Left forelimb (tissue), 1 donor: ENCODE measurements at places on chromosomes 5 and 9.

DNA sequence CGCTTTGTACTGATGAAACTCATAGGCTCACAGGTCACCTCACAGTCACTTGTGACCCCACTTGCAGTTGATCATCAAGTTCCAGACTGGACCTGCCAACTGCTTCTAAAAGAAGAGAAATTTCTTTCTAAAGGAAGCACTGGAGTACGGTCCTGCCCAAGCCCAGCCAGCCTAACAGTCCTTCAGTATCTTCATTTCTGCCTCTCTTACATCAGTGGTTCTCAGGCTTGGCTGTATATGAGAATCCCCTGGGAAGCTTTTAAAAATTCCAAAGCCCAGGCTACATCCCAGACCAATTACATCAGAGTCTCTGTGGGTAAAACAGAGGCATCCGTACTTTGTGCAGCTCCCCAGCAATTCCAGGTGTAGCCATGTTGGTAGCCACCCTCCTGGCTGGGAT is 282.1 kb downstream of the NFIB start:
- no peak for DNase-seq

GRCh38 chr5:178218827-178219226 is 13.8 kb downstream of the PHYKPL start:
- no peak for DNase-seq

GRCh38 chr9:123339666-123340510 is 16.1 kb upstream of the CRB2 start:
- no peak for DNase-seq

DNA sequence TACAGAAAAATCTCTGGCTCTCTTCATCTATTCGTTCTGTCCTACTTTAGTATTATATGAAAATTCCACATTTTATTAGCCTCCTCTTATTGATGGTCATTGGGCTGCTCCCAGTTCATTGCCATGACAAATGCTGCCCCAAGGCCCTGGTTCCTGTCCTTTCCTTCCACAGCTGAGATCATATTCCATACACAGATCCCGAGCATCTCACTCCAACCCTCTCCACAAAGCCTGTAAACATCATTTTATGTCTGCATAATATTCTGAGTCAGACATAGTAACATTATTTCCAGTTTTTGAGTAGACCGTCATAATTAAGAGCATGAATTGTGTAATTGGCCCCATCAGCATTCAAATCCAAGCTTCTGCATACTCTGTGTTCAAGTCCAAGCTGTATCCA is 86.3 kb downstream of the MVB12B start:
- DNase-seq = no peak

- DNase-seq = no peak
Observed at GRCh38 chr5:68554571-68555279, 339.2 kb downstream of the PIK3R1 start.

GRCh38 chr5:103283120-103283519 is 24.6 kb downstream of the MACIR start:
- no peak for DNase-seq

DNA sequence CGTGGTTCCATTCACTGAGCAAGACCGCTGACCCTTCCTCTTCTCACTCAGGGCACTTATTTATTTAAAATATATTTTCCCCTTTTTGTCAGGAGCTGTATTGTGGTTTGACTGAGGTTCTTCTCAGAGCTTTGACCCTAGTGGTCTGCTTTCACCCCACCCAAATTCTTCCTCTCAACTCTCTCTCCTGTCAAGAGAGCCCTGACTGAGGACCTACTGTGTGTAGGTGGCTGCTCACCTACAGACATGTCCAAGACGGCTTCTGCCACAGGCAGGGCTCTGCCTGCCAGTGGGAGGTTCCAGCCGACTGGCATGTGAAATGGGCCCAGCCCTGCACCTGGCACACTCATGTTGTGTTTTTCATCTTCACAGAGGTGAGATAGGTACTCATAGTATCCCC is 5.2 kb downstream of the DCANP1 start:
- DNase-seq = no peak

DNA sequence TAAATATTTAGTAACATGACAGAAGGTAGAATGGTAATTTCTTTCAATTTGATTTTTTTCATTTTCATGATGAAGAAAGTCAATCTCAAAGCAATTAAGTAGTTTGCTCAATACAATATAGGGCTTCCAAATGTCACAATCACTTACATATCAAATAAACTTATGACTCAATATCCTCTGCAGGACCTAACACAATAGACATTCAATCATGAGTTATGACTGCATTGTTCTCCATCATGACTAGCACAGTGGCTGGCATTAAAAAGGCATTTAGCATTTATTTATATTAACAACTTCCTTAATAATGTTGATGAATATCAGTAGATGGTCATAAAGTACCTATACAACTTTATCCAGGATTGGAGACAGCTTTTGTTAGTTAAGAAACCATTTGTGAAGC is 1499.6 kb downstream of the EFNA5 start:
- no peak for DNase-seq

DNA sequence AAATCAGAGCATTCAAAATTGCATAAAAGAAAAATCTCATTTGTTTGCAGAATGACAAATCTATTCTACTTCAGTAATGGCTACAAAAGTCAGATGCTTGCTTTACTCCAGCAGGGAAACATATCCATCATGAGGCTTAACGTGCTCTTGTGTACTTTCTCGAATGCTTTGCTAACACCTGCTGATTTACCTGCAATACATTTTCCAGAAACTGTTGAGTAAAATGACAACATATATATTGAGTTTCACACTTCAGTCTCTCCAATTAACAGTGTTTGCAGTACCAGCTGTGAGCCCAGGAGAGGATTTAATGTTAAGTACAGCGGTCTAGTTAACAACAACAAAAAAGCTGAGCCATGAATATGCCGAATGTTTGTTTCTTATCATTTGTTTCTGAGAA is 391.5 kb upstream of the SMC2 start:
- no peak for DNase-seq

- DNase-seq = no peak
Observed at GRCh38 chr9:33289936-33290246, 425 bp upstream of the NFX1 start.

- DNase-seq = peak; percentile 70
Observed at GRCh38 chr9:21395778-21396717, 10.8 kb upstream of the IFNA2 start.

DNA sequence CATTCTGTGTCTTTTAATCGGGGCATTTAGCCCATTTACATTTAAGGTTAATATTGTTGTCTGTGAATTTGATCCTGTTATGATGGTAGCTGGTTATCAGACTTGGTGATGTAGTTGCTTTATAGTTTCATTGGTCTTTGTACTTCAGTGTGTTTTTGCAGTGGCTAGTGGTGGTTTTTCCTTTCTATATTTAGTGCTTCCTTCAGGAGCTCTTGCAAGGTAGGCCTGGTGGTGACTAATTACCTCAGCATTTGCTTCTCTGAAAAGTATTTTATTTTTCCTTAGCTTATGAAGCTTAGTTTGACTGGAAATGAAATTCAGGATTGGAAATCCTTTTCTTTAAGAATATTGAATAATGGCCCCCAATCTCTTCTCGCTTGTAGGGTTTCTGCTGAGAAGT is 156.9 kb downstream of the CNTLN start:
- no peak for DNase-seq

- DNase-seq = no peak
Observed at GRCh38 chr5:108659531-108659930, 88.2 kb upstream of the FER start.

GRCh38 chr9:88828018-88828417 is 163.2 kb upstream of the S1PR3 start:
- no peak for DNase-seq

- no peak for DNase-seq
Observed at GRCh38 chr9:124003636-124004349, 7.8 kb upstream of the LHX2 start.

- no peak for DNase-seq
Observed at GRCh38 chr5:77103457-77103856, 16.4 kb upstream of the ZBED3 start.

DNA sequence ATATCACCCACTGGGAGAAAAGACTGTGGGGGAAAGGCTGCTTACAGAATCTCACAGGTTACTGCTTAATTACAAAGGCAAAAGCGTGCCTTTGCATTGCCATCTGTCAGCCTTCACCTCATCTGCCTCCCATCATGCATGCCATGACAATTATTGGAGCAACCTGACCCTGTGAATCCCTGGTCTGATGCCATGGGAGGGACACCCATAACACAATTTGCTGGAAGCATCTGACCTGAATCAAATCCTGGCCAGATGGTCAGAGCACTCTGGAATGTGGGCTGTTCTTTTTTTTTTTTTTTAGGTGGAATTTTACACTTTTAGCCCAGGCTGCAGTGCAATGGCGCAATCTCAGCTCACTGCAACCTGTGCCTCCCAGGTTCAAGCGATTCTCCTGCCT is 11.6 kb upstream of the RETREG1 start:
- no peak for DNase-seq

GRCh38 chr9:129283291-129283691 is 105.2 kb upstream of the IER5L start:
- DNase-seq = peak; percentile 51

GRCh38 chr9:80251778-80252177 is 680.0 kb downstream of the TLE4 start:
- DNase-seq = no peak

DNA sequence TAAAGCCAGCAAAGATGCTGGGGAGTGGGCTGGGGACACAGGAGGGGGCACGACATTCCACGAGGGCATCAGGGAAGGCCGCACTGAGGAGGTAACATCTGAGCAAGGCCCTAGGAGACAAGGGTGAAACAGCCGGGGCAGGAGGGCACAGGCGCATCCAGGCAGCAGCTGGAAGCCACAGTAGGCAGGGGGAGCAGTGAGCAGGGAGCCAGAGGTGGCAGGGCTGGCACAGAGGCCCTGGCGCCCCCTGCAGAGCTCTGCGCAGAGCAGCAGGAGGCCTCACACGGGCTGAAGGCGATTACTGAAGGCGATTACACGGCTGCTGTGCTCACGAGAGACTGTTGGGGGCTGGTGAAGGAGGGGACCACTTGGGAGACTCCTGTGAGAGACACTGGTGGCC is 15.4 kb downstream of the LMAN2 start:
- no peak for DNase-seq

- DNase-seq = no peak
Observed at GRCh38 chr5:116088062-116088461, 3.2 kb downstream of the COMMD10 start.
